CMK (cell line): ENCODE measurements at places on chromosomes 13 and 19.

DNA sequence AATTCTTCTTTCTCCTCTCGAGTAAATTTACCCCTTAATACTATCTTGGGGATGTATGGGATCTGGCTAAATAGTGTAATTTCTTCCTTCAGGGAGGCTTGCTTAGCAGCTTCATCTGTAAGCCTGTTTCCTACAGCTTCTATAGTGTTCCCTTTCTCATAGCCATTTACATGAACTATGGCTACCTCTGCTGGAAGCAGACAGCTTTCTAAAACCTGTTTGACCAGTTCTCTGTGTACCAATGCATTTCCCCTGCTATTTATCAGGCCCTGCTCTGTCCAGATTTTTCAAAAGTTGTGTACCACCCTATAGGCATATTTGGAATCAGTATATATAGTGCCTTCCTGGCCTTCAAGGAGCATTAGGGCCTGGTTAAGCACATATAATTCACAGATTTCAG is 113.6 kb upstream of the PCDH9 start:
- DNase-seq: no peak

DNA sequence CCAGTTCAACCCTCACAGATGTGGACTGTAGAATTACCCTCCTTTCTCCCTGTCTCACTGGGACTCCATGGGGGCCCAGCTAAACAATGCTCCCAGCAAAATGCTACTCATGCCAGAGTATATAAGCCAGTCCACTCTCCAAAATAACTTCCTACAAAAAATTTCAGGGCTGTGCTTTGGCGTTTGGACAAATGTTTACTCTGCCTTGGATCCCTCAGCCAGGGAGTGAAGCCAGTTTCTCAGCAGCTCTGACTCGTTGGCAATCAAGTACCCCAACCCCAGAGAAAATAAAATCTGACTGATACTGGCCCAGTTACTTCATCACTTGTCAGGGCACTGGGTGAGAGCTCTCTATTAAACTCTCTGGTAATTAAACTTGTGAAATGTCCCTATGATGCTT is 250.4 kb downstream of the TSHZ3 start:
- DNase-seq: no peak

GRCh38 chr19:532561-533363 is 1.2 kb downstream of the CDC34 start:
- no peak for DNase-seq

DNA sequence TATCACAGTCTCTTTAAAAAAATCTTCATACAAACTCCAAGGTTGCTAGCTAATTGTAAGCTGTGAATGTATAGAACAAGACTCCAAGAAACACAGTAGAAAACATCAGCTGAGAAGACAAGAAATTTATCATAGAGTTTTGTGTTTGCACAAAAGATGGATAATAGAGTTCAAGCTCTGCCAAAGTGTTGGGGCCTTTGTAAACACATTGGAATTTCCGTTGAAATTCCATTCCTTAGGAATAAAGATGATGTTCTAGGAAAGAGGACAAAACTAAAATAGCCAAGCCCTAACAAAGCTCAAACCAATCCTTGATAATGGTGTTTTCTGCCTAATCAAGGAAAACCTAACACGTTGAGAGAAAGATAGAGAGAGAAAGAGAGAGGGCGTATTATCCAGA is 20.6 kb downstream of the LRRC63 start:
- no peak for DNase-seq

DNA sequence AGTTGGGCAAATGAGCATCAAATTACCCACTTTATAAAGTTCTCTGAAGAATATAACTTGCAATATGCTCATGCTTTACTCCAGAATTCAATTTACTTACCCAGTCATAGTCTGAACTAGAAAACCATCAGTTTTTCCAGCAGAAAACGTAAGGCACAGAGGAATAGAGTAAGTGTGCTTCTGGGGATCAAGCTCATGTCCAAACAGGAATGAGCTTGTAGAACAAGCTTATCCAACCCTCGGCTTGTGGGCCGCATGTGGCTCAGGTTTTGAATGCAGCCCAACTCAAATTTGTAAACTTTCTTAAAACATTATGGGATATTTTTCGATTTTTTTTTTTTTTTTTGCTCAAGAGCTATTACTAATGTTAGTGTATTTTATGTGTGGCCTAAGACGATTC is 308.5 kb upstream of the KLF12 start:
- DNase-seq: no peak

- DNase-seq: no peak
Observed at GRCh38 chr13:76225815-76226489, 589.8 kb downstream of the LMO7 start.

DNA sequence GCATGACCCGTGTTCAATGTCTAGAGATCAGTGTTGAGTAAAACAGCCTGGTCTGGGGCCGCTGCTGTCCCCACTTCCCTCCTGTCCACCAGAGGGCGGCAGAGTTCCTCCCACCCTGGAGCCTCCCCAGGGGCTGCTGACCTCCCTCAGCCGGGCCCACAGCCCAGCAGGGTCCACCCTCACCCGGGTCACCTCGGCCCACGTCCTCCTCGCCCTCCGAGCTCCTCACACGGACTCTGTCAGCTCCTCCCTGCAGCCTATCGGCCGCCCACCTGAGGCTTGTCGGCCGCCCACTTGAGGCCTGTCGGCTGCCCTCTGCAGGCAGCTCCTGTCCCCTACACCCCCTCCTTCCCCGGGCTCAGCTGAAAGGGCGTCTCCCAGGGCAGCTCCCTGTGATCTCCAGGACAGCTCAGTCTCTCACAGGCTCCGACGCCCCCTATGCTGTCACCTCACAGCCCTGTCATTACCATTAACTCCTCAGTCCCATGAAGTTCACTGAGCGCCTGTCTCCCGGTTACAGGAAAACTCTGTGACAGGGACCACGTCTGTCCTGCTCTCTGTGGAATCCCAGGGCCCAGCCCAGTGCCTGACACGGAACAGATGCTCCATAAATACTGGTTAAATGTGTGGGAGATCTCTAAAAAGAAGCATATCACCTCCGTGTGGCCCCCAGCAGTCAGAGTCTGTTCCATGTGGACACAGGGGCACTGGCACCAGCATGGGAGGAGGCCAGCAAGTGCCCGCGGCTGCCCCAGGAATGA is 1.5 kb upstream of the CEACAM5 start:
- DNase-seq: peak; percentile 42

- no peak for DNase-seq
Observed at GRCh38 chr13:91564396-91564795, 166.0 kb downstream of the GPC5 start.

DNA sequence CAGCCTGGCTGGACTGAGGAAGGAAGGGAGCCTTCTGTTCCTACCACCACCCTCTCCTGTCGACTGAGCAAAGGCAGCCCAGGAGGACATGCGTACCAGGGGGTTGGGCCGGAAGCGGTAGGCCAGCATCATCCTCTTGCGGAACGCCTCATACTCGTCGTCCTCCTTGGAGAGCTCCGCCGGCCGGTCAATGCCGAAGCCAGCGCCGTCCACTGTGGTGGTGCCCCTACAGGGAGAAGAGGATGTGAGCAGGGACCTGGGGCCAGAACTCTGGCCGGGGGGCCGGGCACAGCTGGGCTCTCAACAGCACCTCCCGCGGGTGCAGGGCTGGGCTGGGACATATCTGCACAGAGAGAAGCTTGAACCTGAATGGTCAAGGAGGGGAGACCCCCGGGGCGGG is 3.8 kb upstream of the TM6SF2 start:
- DNase-seq: no peak

- no peak for DNase-seq
Observed at GRCh38 chr19:46731584-46731983, 14.3 kb upstream of the FKRP start.

- peak; percentile 97 for DNase-seq
Observed at GRCh38 chr19:7871437-7872305, 2.5 kb downstream of the PRR36 start.

DNA sequence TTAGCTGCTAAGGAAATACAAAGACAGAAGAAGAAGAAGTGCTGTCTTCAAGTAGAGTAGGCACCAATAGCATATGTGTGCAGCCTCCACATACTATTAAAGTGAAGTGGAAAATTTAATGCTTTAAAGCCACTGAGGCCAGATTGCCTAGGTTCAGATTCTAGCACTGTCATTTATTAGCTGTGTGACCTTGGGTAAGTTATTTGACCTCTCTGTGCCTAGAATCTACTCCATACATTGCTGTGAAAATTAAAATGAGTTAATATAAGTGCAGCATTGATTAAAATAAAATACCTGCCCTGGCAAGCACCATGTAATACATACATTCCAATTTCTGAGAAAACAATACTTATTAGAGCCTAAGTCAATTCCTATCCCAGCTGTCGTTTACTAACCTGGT is 110.5 kb downstream of the FRY start:
- DNase-seq: no peak

GRCh38 chr13:110103026-110103425 is 203.9 kb downstream of the COL4A1 start:
- DNase-seq: peak; percentile 80

GRCh38 chr19:48121909-48122371 is 11.3 kb upstream of the PLA2G4C start:
- DNase-seq: no peak

DNA sequence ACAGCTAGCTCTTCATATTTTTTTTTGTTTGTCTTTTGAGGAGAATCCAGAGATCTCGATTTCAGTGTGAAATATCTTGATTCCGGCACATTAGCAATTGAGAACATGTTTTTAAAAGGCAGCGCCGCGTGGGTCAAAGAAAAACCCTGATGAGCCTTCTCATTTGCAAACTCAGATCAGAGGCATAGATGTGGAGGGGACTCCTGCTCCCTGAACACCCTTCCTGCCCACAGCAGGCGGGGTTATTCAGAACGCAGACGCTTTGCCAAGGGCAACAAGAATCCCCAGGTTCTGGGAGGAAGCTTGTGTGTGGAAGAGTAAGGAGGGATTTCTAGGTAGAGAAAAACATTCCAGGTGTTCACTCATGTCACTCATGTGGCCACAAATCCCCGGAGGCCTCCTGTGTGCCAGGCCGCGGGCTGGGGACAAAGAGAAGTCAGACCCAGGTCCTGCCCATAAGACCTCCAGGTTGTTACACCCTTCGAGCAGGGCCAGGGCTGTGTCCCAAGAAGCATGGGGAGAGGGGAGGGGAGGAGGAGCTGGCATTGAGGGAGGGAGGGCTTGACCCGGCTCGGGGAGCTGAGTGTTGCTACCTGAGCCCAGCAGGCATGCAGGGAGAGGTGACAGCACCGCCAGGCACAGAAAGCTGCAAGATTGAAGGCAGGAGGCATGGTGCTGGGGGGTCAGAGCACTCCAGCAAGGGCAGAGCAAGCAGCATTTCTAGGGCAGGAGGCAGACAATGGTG is 15.9 kb upstream of the IGLON5 start:
- DNase-seq: no peak

- DNase-seq: no peak
Observed at GRCh38 chr19:3465552-3465951, 14.8 kb downstream of the SMIM24 start.

GRCh38 chr19:58555920-58556621 is 1.2 kb upstream of the CHMP2A start:
- DNase-seq: no peak

GRCh38 chr19:31892060-31892459 is 453.4 kb upstream of the ZNF507 start:
- DNase-seq: no peak

DNA sequence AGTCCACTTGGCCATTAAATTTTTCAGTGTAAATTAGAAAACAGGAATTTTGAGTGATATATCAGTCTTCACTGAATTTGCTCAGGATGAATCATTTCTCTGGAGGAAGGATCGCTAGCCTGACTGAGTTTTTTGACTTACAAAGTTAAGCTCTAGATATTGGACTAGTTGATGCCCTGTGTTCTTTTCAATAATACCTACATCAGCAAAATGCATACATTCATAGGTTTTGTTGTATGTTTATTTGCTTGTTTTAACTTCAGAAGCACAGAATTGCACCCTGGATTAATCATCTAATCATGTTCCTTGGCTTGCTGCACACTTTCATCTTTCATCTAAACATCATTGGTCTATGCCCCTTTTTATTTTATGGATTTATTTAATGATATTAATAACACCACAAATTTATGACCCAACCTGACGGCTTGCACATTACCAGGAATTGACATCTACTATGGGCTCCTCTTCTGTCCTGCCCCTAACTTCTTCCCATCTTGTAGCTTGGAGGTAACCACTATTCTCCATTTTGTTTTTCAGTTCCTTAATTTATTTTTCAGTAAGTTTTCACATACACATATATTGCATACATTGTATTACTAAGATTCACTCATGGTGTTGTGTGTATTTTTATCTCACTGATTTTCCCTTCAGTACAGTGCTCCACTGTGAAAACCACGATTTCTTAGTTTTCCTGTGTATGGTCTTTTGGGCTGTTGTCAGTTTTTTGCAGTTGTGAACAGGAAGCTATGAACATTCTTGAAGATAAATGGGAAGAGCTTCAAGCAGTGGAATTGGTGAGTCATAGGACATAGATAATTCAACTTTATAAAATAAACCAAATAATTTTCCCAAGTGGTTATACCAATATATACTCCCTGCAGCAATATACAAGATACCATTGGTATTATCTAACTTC is 23.3 kb downstream of the COMMD6 start:
- DNase-seq: no peak

- no peak for DNase-seq
Observed at GRCh38 chr19:30870876-30871275, 478.4 kb downstream of the TSHZ3 start.

DNA sequence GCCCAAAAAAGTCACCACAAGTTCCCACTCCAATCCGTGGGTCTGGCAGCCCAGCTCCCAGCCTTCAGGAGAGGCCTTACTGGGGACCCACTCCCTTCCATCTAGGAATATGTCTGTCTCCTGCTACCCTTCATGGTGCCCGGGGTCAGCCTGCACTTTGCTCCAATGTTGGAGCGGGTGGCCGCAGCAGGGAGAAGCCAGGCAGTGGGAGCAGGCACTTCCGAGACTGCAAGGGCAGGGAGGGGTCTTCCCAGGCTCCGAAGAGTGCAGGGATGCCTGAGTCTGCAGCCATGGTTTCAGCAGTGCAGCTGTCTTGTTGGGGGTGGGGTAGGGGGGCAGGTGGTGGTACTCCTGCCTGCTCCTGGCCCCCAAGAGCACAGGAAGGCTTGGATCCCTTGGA is 1616.2 kb downstream of the SLITRK5 start:
- DNase-seq: no peak

DNA sequence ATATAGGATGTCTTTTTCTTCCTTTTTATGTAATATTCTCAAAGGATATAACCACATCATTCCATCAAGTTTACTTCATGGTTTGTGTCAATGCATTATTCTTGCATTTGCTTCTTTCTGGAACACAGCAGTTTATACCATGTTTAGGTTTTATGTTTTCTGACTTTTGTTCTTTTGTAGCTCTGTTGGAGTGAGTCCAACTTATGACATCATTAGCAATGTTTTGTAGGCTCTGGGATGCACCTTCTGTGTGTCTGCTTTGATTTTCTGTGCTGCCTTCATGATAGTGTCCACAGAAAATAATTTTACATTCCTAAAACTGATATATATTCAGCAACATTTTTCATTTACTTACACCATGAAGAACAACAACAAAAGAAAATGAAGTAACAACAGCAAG is 68.9 kb downstream of the SHISA2 start:
- no peak for DNase-seq
